ENCODE measurements at places on chromosomes 11 and 22.

DNA sequence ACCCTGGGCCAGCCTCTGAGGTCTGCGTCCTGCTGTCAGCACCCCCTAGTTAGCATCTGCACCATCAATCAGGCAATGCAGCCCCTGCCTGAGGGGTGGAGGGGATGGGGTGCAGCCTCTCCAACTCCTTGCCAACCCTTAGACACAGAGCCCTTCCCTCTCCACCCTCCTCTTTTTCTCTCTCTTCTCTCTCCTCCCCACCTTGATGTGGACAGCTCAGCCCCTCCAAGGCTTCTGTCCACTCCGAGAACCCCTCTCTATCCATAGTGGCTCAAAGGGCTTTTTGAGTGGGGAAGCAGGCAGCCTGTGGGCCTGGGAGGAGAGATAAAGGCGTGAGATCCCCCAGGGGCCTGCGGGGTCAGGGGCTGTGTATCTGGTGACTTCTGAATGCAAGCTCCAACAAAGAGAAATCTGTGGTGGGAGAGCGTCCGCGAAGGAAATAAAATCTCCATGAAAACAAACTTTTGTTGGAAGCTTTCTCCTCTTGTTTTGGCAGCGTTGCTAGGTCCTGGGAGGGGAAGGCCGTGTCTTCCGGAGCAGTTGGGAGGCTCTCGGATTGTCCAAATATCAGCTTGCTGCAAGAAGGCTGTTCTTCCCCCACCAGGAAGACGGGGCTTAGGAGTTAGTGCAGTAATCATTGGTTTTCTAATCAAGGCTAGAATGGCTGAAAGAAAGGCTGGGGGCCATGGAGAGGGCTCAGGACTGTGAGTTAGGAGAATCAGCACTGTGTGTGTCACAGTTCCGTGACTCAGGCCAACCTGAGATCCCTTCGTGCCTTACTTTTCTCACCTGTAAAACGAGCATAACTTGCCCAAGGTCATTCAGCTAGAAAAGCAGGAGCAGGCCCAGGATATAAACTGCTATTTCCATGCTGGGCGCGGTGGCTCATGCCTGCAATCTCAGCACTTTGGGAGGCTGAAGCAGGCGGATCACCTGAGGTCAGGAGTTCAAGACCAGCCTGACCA, 50.3 kb downstream of the PKNOX2 start:
- no peak for DNase-seq

DNA sequence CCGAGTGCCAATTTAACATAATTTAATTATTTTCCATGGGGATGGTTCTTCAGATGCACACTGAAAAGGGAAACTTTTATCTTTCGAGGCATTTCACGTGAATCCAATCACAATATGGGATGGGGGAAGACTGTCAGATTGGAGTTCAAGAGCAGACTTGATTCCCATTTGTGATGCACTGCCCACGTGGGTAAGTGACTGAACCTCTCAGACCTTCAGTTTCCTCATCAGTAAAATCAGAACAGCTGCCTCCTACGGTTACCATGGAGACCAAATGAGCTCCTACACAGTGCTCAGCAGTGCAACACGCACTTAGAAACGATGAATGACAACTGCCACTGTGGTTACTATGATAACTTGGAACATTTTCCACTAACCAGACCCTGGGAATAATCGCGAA, 21.7 kb downstream of the KIAA0930 start:
- no peak for DNase-seq

GRCh38 chr11:10701982-10702381, 8.4 kb upstream of the IRAG1 start:
- no peak for DNase-seq

DNA sequence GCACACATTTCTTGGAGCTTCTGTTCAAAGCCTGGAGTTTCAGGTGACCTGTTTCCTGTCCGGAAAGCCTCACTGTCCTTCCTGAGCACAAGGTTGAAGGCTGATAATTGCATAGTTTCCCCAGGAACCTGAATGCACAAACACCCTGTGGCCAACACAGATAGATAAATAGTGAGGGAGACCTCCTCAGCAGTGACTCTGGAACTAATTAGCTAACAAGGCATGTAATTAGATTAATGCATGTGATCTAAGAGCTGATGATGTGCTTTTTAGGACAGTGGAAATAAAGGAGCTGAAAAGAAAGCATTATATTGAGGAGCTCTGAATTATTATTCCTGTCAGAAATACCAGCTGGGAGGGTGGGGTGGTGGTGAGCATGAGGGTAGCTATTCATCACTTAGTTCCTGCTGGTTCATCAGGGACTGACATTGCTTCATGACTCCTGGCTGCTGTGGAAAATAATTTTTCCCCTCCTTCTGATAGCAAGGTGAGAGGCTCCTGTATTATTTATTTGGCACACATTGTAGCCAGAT, 101.1 kb downstream of the NELL1 start:
- no peak for DNase-seq

GRCh38 chr11:18065572-18065971, 19.5 kb upstream of the TPH1 start:
- no peak for DNase-seq

DNA sequence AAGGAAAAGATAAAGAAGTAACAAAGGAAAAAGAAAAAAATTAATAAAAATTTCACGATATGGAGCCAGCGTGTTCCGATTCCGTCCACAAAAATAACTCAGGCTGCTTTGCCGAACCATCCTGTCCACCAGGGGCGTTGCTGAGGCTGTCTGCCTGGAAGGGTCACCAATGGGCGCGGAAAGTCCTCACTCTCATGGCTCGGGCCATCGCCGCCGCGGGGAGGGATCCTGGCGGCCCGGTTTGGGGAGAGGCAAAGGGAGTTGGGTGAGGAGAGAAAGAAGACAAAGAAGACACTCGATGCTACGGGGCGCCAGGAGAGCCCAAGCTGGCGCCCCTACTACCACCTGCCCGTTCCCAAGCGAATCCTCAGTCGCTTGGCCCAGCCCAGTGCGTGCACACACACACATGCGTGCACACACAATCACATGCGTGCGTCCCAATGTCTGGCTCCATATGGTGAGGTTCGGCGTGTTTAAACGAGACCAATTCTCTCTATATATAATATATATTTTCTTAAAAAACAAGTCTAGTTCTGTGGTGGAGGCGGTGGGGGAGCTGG, 5.6 kb upstream of the PYGM start:
- DNase-seq: peak; percentile 80

- no peak for DNase-seq
Measured at GRCh38 chr11:64163951-64164350, 2.0 kb downstream of the MACROD1 start.
